SJSA1 (cell line): ENCODE measurements at places on chromosomes 4 and X.
A peak's percentile ranks its signal among the peaks of the same experiment; 100 is the strongest.

DNA sequence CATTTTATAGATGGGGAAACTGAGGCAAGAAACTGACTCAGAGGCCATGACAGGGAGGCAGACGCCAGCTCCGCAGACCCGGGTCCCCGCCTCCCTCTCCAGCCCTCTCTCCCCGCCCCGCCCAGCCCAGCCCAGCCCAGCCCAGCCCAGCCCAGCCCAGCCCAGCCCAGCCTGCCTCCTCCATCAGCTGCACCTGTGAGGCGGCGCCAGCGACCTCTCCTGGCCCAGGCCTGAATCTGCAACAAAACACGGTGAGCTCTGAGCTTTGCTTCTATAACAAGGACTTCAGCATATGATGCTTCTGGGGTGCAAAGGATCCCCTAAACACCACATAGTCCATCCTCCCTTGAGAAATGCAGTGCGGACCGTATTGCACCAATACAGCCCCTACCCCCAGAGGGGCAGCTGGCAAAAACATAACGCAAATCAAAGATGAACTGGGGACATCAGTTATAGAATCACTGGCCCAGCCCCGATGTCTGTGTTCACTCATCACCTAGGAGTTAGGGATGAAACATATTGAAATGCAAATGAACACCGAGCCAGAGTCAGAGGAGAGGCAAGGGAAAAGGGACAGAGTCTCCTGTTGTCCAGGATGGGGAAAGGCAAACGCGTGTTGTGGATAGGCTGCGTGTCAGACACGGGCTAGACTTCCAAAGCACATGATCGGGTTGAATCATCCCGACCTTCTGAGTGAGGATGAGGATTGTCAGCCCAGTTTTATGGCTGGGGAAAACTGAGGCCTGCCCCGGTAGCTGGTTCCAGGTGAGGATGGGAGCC, 216.1 kb upstream of the PSAPL1 start:
- DNase-seq = no peak

DNA sequence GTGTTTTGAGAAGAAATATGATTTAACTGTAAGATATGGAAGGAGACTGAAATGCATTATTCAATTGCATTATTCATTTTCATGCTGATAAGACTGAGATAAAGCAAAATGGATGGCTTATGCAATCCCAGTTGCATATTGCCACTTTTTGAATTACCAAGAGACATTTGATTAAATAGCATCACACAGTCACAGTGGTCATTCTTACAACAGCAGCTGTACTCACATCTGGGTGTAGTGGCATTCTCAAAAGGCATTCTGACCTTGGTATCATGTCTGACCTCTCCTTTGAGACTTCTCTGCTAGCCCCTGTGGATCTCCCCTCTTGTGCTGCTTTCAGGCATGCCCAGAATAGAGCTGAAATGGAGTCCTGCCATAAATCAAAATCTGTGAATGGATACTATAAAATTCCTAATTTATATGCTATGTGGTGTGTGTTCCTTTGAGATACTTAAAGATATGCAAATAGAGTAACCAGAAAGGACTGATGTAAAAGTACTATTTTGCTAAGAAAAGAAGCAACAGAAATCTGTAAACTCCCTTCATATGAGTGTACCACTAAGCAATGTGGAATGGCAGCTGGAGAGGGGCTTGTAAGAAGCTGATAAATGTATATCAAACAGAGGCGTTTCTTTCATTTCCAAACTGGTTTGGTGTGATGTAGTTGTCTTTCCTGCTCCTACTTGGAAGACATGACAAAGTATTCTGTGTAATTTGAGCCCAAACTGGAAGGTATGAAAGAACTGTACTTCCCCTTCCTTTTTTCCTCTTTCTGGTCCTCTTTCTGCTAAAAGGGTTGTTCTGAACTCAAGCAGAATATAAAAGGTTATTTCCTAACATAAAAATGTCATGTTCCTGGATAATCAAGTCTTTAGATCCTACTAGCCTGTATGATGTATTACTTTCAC, 25.4 kb upstream of the METAP1 start:
- no peak for DNase-seq

- no peak for DNase-seq
Observed at GRCh38 chr4:30770049-30770549, 49.9 kb downstream of the PCDH7 start.

DNA sequence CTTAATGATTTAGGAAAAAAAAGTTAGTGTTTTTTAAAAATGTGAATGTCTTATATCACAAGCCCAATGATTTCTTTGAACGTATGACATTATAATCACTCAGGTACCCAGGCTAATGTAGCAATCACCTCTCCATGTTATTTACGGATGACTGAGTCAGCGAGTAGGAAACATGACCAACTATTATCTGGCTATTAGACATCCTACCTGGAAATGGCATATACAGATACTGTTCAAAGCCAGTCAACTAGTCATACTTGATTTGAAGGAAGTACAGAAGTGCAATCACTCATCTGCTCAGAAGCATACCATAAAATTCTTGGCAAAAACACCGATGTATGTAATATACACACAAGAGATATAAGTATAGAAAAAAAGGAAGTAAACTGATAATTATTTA, 732.5 kb downstream of the ARAP2 start:
- DNase-seq = no peak

DNA sequence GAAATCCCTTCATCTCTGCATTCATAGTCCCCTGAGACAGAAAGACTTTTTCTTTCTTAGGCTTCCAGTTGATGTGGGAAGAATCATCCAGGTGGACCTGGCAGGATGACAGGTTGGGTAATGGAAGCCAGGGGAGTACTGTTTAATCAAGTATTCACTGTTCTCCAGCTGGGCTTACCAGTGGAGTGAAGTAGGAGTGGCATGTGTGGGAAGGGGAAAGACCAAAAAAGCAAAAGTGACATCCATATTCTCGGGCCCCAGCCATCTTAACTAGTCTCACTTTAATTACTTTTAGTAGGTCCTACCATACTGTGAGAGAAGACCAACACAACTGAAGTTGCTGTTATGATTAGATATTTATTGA, 18.5 kb downstream of the VSIG4 start:
- no peak for DNase-seq

GRCh38 chr4:115711575-115711974, 598.2 kb upstream of the NDST4 start:
- DNase-seq = no peak

- no peak for DNase-seq
Observed at GRCh38 chr4:30395902-30396301, 324.3 kb upstream of the PCDH7 start.

DNA sequence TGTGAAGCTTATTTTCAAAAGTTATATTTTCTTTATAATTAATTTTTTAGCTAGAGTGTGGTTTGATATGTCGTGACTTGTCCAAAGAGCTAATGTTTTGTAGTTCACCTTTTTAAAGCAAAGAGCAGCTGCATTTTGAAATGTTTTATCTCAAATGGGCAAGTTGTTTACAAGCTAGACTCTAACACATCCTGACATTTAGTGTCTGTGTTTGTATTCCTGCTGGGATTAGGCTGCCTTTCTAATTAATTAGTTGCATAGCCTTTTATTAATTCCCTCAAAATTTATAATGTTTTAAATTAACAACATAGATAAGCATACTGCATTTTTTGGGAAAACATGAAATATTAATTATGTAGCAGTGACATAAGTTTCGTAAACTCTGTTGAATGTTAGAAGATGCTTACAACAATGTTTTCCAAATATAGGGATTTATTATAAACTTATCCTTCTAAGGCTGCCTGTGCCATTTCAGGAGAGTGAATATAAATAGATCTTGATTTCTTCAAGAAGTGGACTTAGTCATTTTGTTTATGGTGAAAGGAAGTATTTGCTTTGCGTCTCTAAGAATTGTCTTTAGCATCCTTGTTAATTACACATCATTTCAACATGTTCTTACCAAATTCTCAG, 37.7 kb upstream of the NUDT6 start:
- DNase-seq = no peak

GRCh38 chr4:113604955-113605354, 156.6 kb downstream of the CAMK2D start:
- no peak for DNase-seq

DNA sequence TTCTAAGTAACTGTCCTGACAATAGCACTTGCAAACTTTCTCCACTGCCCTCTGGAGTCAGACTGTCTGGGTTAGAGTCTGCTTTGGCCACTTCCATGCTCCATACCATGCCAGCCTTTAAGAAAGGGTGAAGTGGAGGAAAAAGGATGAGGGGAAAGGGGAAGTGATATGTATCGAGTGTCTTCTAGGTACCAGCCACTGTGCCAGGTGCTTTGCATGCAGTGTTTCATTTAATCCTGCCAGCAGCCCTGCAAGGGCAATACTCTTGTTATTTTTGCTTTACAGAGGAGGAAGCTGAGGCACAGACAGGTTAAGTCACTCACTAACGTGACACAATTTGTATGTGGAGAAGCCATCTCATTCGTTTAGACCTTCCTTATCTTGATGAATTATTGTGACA, 55.6 kb downstream of the RTL9 start:
- DNase-seq = no peak

- no peak for DNase-seq
Observed at GRCh38 chr4:3410401-3411135, 31.2 kb upstream of the HGFAC start.

- DNase-seq = no peak
Observed at GRCh38 chr4:152512483-152512882, 23.4 kb downstream of the FBXW7 start.

DNA sequence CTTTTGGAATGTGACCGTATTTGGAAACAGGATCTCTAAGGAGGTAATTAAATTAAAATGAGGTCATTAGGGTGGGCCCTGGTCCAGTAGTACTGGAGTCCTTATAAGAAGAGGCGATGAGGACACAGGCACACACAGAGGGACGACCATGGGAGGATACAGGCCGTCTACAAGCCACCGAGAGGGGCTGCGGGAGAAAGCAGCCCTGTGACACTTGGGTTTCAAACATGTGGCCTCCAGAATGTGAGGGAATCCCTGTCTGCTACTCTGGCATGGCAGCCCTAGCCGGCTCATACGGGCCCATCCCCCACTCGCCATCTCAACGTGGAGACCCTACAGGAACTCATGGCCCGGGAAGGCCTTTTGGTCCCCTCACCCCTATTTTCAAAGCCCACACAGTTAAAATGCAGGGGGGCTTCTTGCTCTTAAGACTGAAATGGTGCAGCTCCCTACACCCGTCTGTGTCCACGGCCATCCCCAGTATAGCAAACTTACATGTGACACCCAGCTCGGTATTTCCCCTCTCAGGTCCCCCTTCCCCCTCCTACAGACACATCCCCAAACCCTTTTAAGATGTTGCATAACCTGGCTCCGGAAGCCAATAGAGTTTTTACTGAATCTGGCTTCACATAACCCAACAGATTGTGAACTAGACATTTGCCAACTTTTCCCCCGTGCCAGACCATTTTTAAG, 124.1 kb upstream of the TBL1X start:
- DNase-seq = no peak

GRCh38 chrX:103431316-103431715, 55.0 kb downstream of the BEX3 start:
- DNase-seq = peak; percentile 57

- DNase-seq = peak; percentile 96
Observed at GRCh38 chr4:82780752-82781231, 17.8 kb downstream of the SCD5 start.
